NCI-H2081 (cell line): ENCODE measurements at places on chromosomes 7 and 10.

- no peak for DNase-seq
Observed at GRCh38 chr7:30671793-30672465, 10.3 kb downstream of the CRHR2 start.

DNA sequence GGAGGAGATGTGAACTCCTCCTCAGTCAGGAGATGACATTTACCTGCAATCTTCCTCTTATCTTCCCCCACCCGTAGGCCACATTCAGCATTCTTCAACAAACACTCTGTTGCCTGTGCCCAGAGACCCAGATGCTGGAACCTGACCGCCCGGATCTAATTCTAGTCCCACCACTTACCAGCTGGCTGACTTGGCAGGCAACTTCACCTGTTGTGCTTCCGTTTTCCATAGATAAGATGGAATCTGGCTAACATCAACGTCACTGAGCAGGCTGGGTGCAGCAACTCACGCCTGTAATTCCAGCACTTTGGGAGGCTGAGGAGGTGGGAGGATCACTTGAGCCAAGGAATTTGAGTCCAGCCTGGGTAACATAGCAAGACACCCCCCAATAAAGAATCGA lies 21.3 kb upstream of the FXYD4 start:
- DNase-seq, result no peak

DNA sequence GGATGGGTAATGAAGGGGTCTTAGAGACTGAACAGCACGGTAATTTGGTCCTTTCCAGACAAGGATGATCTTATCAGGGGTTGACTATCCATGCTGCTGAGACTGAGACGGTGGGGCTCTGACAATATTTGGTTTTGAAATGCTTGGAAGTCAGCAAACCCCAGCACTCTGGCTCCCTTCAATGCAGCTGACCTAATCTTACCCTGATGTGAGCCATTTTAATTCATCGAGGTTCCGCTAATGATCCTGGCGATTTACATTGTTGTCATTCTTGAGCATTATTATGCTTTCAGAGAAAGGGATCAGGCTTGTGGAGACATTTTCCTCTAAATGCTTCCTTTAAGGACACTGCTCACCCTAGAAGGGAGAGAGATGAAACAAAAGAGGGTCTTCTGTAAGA lies 114.6 kb upstream of the BMPER start:
- no peak for DNase-seq

GRCh38 chr10:69685802-69686585 lies 55.9 kb downstream of the FAM241B start:
- no peak for DNase-seq

GRCh38 chr10:104630731-104631130 lies 10.4 kb upstream of the SORCS3 start:
- no peak for DNase-seq

DNA sequence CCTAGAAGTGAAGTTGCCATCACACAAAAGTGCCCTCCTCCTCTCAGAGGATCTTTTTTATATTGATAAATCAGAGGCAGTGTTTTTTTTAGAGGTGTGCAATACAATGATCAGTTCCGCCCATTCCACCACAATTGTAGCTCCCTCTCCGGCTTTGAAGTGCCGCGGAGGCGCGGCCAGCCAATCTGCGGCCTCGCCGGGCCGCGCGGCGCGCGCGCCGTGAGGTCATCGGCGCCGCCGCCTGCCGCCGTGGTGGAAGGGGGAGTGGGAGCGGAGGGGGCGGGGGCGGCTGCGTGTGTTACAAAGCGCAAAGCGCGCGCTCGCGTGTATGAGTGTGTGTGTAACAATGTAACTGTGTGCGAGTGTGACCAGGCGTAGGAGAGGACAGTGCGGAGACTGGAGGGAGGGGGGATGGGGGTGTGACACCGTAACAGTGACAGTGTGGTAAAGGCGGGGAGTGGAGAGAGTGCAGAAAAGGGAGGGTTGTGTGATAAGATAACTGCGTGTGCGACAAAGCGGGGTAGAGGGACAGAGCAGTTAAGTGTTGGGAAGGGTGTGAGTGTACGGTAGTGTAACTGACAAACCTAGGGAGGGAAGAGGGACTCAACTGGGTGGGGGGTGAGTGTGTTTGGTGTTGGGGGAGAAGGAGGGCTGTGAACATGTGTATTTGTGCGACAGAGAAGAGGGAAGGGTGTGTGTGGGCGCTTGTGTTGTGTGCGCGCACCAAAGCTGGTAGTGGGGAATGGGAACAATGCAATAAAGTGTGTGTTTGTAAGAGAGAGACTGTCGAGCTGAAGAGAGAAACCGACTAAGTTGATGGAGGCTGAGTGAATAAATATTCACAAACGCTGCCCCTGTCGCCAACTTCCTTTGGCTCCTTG lies at the start of gene SP8:
SP8 (minus strand) TSS at position 108 of the 881 bp plus-strand sequence; CDS start at position 20, 88 bp downstream.
- peak; percentile 98 for DNase-seq

- peak; percentile 30 for DNase-seq
Observed at GRCh38 chr7:7595451-7595850, 28.8 kb downstream of the MIOS start.

- peak; percentile 32 for DNase-seq
Observed at GRCh38 chr7:47477191-47478016, 104.5 kb downstream of the TNS3 start.

DNA sequence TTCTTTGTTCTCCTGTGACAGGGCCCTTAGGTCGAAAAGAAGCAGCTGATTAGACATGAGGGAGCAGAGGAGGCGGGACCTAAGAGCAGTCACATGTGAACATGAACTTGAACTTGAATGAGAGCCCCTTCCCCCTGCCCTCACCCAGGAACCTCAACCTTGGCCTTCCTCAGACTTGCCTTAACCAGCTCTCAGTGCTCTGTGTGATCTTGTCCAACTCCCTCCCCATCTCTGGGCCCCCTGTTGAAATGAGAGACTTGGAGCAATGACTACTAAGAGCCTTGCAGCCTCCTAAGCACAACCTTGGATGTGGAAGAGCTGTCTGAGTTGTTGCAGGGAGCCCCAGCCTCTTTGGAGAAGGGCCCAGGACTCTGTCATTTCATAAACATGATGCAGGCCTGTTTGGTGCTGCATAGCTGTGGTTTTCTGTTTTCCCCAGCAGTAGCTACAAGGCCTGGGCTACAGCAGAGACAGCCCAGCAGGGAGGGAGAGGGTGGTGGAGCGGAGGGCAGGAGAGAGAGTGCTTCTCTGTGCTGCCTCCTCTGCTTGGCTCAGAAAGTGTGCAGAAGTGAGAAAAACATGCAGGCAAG lies 123.9 kb upstream of the ZMIZ1 start:
- DNase-seq, result no peak

DNA sequence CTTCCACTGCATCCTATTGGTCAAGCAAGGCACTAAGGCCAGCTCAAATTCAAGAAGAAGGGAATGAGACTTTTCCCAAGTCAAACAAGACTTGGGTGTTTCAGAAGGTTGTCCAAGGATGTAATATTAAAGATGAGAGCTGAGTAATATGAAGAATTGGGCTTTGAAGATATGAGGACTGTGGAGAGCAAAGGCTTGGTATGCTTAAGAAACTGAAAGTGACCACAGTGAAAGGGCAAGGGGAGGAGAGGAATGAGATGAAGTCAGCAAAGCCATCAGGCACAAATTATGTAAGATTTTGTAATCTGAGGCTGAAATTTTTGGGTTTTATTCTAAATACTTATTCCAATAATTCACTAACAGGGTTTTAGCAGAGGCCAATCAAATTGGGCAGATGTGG lies 38.6 kb upstream of the NPY start:
- DNase-seq, result no peak

GRCh38 chr10:70457759-70458305 lies 16.4 kb upstream of the NODAL start:
- no peak for DNase-seq

GRCh38 chr7:233249-234035 lies 41.1 kb downstream of the FAM20C start:
- no peak for DNase-seq

DNA sequence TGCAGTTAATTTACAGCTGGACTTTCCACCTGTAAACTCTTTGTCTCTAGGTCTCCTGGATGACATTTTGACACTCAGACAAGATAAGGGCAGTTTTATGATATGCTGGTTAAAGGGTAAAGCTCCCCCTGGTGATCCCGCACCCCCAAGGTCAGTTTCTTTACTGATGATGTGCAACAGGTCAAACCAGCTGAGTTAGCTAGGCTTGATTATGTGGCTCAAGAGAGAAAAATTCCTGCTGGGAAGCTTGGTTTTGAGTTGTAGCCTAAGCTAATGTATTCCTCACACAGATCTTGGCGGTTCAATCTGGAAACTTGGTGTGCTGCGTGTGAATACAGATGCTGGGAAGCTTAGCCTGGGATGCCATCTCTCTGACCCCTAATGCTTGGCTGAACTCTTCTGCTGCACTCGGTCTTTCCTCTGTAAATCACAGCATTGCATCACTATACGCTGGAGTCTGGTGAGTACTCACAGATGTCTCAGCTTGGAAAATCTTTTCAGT lies 11.4 kb upstream of the AKR1D1 start:
- no peak for DNase-seq

DNA sequence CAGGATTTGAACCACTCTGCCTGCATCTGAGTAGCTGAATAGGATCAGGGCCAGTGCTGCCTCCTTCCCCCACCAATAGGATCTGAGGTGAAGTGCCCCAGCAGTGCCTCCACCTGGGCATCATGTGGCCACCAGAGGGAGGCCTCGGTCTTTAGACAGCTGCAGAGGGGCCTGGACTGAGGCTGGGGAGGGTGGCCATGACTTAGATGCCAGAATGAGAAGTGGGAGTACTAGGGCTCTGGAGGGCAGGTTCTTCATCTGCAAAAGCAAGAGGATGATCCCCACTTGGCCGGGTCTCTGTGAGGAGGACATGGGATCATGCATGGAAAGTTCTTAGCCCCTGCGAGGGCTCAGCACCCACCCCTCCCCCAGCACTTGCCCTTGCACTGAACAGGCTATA lies 56.9 kb downstream of the NEUROG3 start:
- DNase-seq, result peak; percentile 44

- no peak for DNase-seq
Observed at GRCh38 chr7:88111954-88112471, 107.8 kb downstream of the SRI start.

DNA sequence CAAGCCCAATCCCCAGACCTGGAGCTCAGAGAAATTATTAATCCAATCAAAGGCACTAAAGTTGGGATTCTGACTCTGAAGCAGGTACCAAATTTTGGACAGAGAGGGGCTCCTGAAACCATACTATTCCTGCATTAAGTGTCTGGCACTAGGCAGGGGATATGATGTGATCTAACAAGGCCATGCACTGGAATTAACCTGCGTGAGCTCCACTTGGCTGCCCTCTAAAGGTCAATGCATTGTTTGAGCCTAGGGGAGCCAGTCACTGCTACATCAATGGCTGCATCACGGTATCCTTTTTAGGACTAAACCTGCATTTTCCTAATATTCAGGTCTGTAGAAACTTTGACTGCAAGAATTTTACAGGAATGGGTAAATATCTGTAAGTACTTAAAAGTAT lies 42.1 kb downstream of the ST8SIA6 start:
- no peak for DNase-seq

- DNase-seq, result no peak
Observed at GRCh38 chr7:12728192-12728538, 40.7 kb downstream of the ARL4A start.

- DNase-seq, result no peak
Observed at GRCh38 chr7:116683786-116684185, 11.8 kb downstream of the MET start.

DNA sequence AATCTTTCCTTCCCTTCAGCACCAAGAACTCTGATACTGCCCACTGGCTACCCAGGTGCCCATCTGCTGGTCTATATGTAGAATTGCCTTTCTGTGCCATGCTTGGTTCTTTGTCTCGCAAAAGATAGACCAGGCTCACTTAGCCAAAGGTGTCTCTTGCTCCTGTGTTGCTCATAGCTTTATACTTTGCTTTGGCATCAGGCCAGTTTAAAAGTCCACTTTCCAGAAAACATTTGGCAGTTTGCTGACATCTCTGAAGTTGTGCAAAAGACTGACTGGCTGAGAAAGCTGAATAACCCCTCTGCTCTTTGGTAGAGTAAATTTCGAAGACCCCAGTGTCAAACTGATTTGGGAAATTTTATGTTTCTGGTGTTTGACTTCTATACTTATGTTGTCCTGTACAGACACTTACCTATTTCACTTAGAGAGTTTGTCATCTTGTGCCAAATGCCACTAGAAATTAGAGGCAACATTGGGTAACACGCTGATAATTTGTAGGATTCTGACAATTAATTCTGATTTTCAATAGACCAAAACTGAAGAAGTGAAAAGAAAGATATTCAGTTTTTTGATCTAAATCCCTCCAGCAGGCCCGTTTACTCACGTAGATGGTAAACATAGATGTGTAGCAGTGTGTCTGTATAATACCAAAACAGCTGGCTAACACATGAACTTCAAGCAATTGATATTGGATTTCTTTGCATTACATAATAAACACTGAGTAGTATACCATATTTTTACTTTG lies 91.1 kb downstream of the CPED1 start:
- DNase-seq, result no peak

DNA sequence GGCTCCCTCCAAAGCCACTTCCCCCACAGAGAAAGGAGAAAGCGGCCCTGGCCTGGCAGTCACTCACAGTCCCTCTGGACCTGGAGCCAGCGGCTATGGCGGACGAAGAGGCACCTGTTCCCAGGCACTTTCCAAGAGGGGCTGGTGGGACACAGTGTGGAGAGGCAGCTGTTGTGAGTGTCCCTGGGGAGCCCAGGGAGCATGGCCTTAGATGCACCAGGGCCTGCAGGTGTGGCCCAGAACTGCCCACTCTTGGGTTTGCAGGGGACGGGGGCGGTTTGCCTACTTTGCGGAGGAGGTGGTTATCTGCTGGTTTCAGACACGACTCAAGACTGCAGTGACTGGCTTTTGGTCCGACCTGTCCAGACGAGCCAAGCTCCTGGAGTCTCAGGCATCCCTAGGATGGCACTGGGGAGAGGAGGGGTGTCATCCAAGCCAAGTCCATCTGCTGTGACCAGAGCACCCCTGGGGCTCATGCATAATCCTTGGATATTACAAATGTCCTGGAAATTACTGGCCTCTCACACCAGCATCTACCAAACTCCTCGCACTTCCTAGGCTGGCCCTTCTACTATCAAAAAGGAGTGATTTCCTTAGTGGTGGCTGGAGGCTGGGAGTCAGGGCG lies 18.4 kb downstream of the CTBP2 start:
- no peak for DNase-seq

DNA sequence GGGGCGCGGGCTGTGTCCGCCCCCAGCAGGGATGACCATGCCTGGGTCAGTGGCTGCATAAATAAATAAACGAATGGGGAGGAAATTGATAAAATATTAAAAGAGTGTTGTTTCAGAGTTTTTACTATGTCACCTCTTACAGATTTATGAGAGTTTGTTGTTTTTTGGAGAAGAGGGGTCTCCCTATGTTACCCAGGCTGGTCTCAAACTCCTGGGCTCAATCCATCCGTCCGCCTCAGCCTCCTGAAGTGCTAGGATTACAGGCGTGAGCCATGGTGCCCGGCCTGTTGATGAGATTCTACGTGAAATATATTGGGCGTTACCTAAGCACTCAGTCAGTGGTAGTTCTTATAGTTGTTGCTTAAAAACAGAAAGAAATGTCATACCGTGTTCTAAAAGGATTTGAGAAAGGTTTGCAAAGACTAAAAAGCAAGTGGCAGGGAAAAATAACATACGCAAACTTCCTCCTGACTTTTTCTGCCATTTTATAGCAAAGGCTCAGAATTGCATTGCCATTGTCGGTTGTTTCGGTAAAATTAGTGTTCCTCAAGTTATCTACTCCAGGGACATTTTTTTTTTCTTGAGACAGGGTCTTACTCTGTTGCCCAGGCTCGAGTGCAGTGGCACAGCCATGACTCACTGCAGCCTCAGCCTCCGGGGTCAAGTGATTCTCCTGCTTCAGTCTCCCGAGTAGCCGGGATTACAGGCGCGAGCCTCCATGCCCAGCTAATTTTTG lies 39.5 kb upstream of the FOXK1 start:
- no peak for DNase-seq
